ENCODE measurements at places on chromosomes 2 and 18.

GRCh38 chr2:112835061-112835501 is 1.5 kb downstream of the IL1B start:
- no peak for DNase-seq

GRCh38 chr2:152019732-152020131 is 79.1 kb downstream of the CACNB4 start:
- DNase-seq, result no peak

- no peak for DNase-seq
Measured at GRCh38 chr2:218010984-218011652, 8.3 kb upstream of the TNS1 start.

DNA sequence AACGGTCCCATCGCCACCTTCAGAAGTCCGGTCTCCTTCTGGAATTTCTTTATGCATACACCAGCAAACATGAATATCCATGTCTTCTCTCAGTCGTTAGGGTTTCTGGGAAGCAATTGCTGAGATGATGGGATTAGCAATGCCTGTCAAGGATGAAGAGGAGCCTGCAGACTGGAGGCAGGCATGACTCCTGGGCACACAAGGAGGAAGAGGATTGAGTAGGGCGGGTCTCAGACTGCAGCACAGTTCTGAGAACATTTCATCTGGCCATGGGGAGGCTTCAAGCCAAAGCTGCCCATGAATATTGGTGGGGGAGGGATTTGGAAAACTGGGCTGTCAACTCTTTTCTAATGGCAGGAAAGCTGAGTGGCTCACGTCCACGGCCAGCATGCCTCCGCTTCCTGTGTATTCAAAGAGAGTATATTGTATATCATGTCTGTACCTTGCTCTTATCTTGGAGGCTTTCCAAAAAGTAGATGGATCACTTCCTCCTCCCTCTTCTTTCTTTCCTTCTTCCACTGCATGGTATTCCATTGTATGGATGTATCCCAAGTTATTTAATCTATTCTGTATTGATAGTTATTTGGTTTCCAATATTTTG is 24.5 kb downstream of the MC2R start:
- DNase-seq, result no peak

DNA sequence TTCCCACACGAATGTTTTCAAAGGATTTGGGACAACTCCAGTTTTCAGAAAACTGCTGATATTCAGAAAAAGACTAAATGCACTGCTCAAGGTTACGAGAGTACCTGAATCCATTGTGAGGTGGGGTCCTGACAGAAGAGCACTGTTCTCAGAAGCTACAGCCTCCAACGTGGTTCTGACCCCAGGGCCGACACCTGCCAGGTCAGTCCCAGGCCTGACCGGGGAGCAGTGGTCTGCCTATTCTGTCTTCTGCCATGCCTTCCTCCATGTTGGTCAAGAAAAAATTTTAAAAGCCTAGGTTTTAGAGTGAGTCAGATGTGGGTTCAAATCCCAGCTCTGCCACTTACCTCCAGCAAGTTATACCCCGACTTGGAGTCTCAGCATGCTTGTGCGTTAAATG is 212.3 kb downstream of the BCL11A start:
- no peak for DNase-seq
